ENCODE measurements at places on chromosomes 6 and 20. TPM values are rescaled to one million over a fixed set of nuclear protein-coding genes. Genes with fewer than 3 reads are reported as not detected.

DNA sequence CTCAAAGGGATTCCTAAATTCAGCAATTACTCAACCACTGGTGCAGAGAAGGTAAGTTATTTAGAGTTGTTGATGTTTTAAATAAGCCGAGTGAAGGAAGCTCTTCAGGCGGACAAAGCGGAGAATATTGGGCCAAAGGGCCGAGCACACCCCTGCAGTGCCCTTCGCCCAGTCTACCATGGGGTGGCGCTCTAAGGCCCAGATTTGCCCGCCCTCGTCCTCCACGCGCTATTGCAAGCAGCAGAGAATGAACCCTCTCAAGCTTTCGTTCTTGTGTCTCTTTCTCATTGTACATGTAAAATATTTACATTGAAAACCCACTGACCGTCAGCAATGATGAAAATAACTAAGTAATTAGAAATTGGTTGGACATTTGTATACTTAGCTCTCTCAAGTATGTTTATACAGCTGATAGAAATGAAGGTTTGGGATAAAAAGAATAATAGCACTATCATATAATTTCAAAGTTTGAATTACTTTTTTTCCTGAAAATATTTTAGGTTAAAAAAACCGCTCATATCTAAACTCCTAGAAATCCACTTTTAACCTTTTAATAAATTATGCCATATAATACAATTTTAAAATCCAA is 195.0 kb upstream of the CEP162 start:
- DNase-seq: no peak

DNA sequence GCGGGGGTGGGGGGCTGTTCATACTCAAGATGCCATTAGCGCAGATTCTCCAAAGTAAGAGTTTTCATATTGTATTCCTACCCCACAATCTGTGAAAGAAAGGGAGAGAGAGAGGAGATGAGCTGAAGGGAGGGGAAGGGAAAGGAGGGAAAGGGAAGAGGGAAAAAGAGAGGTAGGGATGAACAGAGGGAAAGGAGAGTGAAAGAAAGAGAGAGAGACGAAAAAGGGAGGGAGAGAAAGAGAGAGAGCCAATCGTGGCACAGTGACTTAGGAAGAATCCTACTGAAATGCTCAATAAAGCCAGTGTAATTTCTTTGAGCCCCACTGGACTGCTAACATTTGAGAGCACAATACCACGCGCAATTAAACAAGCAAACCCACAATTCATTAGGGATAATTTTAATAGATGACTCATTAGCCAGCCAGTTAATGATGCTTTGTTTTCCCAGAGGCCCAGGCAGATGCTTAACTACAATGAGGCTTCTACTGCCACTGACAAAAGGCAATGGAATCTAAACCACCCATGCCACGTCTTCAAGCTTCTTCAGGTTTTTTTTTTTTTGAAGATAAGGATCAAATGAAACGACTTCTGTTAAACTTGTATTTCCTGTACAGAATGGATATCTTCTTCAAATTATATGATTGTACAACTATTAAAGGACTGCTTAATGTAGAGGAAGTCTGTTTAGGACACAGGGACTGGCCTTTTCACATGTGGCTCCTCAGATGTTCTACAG is 306.8 kb downstream of the FOXC1 start:
- DNase-seq: no peak

- DNase-seq: no peak
These were observed 2.6 kb downstream of the TOMM6 start for GRCh38 chr6:41790045-41790444.

Gene CTCFL
- not detected for total RNA-seq

Gene OXT
- not detected for total RNA-seq

Gene PI16
- total RNA-seq: 0.30 TPM
